H7 (cell line): ENCODE measurements at places on chromosomes 6 and 20. TPM values are rescaled to one million over a fixed set of nuclear protein-coding genes. Genes with fewer than 3 reads are reported as not detected.

- DNase-seq: no peak
Observed at GRCh38 chr20:62412194-62413024, 5.3 kb upstream of the CABLES2 start.

DNA sequence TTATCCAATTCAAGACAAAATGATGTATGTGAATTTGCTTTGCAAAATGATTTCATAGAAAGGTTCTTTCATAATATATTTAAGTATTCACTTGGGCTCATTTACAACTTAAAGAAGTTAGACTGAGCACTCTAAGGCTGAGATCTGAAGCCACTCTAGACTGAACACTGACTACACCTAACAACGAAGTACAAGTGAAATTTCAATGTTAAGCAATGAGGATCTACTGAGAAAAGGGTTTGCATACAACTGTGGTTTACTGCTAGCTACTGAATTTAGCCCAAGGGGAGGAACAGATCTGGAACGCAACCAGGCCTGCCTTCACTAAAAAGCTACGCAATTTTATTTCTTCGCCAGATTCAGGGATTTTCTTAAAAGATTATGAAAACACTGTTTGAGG lies 106.4 kb downstream of the MBOAT1 start:
- no peak for DNase-seq

DNA sequence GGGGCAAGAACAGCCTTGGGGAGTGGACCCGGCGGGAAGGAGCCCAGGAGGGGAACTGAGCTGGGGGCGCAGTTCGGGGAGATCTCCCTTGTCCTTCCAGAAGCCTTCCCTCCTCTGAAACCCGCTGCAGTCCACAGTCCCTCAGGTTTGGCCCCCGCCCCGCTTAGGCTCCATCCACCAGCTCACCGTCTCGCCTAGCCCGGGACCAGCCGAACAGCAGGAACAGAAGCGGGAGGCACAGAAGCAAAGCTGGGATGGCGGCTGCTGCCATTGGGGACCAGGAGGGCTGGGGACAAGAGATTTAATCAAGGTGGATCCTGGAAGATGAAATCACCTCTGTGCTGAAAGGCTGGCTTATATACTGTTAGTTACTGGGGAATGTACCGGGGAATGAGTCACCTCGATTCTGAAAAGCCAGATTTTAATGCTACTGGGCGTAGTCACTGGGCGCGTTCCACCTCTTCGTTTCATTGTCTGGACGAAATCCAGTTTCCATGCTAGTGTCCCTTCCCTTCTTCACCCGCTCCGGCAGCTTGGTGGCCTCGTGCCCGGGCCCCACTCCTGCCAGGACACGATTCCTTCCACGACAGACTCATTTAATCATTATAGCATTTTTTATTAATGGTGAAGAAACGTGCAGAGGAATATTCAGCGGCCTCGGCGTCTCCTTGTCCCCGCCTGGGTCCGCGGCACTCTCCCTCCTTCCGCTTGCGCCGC lies at the start of gene RAET1L:
RAET1L (minus strand) TSS at position 332 of the 717 bp plus-strand sequence; CDS start at position 271, 61 bp downstream.
- DNase-seq: peak; percentile 56

- no peak for DNase-seq
Observed at GRCh38 chr6:148971031-148971927, 224.4 kb downstream of the UST start.

The SLC17A3 gene
- not detected in 2 replicates for total RNA-seq

DNA sequence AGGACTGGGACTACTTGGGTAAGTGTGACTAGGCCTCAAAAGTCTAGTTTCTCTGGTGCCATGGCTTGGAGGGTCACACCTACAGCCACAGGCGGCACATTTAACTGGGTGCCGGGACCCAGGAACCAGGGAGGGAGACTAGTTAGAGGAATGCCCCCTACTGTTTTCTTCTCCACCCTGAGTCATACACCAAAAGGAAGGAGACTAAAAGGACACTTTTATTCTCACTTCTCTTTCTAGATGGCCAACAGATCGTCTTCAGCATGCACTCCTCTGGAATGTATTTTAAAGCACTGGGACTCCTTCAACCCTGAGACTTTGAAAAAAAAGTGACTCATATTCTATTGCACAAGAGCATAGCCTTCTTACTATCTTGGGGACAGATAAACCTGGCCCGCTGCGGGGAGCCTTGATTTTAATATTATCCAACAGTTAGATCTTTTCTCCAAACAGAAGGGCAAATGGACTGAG lies 33.4 kb downstream of the PLN start:
- DNase-seq: no peak

The ARMH2 gene
- not detected in 2 replicates for total RNA-seq

The WFDC10B gene
- 0.52 TPM in 1 of 2 replicates, not detected in the other for total RNA-seq

DNA sequence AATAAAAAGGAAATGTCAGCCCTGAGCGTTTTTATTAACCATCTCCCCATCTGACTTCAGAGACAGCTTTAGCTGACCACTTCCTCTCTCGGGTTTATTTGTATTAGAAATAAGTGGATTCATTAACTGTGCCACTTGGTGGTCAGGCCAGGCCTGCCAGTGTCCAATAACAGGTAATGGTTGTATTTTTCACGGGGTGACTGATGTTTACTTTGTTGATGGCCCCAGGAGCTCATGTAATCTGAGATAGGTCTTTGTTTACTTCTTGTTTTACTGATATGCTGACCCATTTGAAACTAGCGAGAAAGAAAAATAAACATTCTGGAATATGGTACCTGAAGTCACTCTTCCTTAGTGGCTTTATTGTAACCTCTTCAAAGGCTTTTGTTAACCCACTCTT lies 504.3 kb upstream of the SLC35B3 start:
- DNase-seq: no peak

The SLC13A3 gene
- 6.9 and 11.8 TPM in 2 replicates for total RNA-seq

- DNase-seq: peak; percentile 96
Observed at GRCh38 chr20:62321521-62321948, 18.7 kb downstream of the ADRM1 start.

DNA sequence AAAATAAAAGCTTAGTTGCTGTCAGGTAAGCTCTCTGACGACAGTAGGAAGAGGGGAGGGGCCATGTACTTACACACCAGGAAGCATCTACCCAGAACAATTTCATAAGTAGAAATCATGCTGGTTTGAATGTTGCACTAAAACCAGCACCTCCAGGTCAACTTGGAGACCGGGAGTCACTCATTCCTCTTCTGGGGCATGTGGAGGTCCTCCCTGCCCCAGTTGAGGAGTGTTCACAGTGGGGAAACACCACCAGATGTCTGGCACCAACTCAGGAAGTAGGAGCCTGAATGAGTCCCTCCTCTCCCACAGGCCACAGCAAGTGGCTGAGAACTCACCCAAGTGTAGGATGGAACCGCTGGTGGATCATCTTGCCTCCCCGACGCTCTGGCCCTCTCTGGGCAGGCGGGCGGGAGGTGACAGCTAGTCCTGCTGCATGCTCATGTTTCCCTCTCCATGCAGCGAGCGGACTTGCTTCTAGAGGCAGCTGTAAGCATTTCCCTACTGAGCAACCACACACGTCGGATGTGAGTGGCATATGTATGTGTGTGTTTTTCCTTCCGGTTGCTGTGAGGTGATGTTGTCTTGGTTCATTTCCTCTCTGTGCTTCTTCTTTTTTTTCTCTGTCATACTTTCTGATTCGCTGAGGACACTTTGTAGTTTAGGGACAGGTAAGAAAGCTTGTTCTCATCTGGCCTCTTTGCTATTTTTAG lies 149.5 kb upstream of the NEDD9 start:
- no peak for DNase-seq

- DNase-seq: no peak
Observed at GRCh38 chr6:125904871-125905270, 51.7 kb upstream of the HINT3 start.

- no peak for DNase-seq
Observed at GRCh38 chr6:35808688-35809087, 3.5 kb downstream of the LHFPL5 start.
